ENCODE measurements at places on chromosomes 3 and 15. TPM values are rescaled to one million over a fixed set of nuclear protein-coding genes. Genes with fewer than 3 reads are reported as not detected.

CCR1 gene
- total RNA-seq = not detected

CYP1A1 gene
- 0.23 TPM for total RNA-seq

SCN11A gene
- total RNA-seq = 0.27 TPM

CNTN4 gene
- total RNA-seq = not detected

PLA2G4D gene
- 0.07 TPM for total RNA-seq

Measured in WTC11 (cell line).